ENCODE measurements at places on chromosomes 4 and X.

- DNase-seq, result no peak
Measured at GRCh38 chrX:105876658-105877057, 54.3 kb downstream of the NRK start.

- no peak for DNase-seq
Measured at GRCh38 chrX:71909956-71910355, 689 bp upstream of the NHSL2 start.

DNA sequence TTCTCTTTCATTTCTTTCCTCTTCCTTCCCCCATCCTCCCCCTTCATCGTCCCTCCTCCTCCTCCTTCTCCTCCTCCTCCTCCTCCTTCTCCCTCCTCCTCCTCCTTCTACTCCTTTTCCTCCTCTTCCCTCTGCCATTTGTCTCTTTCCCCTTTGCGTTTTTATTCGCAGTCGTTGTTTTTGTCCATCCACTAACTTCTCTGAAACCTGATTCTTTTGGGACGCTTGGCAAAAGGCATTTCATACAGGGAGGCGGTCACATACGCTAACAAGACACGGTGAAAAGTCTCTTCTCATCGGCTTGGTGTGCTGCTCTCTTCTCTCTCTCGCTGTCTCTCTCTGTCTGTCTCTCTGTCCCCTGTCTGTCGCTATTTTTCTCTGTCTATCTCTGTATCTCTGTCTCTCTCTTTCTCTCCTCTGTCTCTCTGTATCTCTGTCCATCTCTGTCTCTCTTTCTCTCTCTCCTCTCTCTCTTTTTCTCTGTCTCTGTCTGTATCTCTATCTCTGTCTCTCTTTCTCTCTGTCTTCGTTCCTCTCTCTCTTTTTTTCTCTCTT is 5.4 kb upstream of the SHOX start:
- no peak for DNase-seq

GRCh38 chr4:108399610-108400265 is 220.6 kb upstream of the RPL34 start:
- no peak for DNase-seq

DNA sequence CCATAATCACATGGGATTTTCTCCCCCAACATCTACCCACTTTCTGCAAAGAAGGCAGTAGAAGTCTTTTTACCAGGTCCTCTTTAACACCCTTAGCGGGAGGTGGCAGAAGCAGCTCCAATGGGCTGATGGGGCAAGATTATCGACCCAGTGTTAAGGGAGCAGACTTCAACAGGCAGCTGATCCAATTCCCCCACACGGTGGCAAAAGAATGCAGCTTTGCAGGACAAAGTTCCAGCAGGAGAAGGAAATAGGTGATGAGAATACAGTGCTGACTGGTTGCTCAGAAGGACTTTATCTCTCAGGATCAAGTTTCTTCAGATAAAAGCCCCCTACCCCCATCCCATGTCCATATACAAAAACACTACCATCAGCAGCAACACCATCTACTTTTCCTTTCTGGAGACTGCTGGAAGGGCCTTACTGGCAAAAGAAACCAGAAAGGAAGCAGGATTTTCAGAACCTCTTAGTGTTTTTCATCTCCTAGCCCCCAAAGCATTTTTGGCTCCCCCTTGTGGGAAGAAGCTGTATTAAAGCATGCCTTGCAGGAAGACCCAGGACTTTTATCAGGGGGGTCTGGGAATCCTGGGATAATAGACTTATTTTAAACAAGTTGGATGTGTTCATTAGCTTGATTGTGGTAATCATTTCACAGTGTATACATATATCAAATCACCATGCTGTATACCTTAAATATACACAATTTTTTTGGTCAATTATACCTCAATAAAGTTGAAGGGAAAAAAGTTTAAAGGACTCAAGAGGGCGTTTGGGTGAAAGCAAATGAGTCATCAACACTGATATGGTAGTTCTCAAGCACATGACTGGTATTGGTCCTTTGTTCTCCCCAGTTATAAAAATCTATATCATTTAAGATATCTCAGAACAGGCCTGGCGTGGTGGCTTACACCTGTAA is 146.4 kb downstream of the GPC3 start:
- peak; percentile 26 for DNase-seq

GRCh38 chr4:133997436-133997835 is 204.2 kb downstream of the PABPC4L start:
- DNase-seq, result no peak

DNA sequence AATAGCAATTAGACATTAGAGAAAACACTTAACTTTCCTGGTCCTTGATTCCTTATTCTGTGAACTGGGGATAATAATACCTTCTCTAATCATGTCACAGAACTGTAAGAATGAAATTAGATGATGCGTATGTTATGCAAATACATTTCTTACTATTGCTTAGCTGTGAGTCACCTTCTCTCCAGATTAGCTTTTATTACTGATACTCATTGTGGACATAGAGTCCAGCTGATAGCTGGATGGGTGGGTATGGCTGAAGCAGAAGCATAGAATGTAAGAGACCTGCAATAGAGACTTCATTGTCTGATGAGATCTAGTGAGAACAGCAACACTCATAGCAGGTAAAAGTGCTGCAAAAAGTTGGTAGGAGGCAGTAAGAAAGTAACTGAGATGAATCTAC is 437.2 kb upstream of the ZFP42 start:
- no peak for DNase-seq

DNA sequence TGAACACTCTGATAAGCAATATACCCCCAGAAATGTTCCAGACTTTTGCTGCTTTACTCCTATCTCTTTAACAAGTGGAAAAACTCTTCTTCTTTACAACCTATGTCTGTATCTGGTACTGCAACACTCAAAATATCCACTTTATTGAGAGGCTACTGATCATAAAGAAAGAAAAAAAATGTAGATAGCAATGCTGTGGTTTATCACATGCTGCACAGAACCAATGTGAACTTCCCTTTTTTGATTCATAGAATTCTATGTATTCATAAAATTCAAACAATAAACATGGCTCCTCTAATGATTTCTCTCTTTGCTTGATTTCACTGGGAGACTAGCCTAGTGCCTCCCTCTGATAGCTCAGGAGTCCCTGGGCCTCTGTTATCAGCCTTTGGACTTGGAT is 223.5 kb downstream of the ZNF674 start:
- no peak for DNase-seq

GRCh38 chr4:42708625-42709024 is 51.7 kb upstream of the ATP8A1 start:
- no peak for DNase-seq

DNA sequence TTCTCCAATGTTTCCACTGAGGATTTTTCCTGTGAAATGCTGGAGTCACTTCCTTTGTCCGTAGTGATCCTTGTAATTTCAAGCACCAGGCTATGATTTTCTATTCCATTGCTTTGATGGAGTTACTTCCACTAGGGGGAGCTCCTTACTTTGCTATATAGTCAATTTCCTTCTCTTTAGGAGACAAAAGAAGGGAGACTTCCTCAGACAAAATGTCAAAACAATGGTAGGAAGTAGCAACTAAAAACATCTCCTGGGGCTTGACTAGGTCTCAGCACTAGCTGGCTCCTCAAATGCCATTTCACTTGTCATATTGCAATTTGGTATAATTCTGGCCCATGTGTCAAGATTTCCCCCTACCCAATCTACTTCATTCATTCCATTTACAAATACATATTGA is 24.1 kb downstream of the ZCCHC12 start:
- DNase-seq, result peak; percentile 44

- no peak for DNase-seq
Measured at GRCh38 chr4:8939840-8940742, 68.5 kb upstream of the HMX1 start.

GRCh38 chr4:2712261-2712842 is 43.8 kb downstream of the TNIP2 start:
- no peak for DNase-seq

DNA sequence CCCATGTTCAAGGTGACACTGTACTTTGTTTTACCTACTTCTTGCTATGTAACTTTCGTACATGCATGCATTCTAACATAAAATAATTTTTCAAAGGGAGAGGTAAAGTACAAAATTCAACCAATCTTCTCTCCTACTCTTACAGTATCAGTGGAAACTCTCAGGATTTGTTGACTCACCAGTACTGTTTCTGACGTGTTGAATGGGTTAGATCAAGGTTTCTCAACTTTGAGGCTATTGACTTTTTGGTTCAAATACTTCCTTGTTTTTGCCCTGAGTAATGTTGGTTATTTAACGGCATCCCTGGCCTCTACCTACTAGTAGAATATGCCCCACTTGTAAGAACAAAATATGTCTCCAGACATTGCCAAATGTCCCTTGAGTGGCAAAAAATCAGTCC is 94.6 kb upstream of the SMAD1 start:
- DNase-seq, result no peak

DNA sequence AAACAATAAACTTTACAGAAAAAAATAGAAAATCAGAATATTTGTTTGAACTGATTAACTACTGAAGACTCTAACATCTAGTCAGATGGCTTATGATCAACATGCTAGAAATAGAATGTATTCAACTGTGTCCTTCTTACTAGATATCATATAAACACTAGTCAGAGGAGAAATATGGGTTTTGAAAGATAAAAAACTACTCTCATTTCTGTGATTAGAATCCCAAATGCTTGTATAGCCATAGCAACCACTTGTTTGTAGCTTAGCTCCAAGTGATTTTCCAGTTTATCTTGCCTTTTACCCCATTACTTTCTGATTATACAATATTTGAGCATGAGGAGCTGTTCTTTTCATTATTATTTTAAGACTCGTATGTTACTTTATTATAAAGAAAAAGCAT is 31.2 kb downstream of the USP38 start:
- DNase-seq, result no peak

DNA sequence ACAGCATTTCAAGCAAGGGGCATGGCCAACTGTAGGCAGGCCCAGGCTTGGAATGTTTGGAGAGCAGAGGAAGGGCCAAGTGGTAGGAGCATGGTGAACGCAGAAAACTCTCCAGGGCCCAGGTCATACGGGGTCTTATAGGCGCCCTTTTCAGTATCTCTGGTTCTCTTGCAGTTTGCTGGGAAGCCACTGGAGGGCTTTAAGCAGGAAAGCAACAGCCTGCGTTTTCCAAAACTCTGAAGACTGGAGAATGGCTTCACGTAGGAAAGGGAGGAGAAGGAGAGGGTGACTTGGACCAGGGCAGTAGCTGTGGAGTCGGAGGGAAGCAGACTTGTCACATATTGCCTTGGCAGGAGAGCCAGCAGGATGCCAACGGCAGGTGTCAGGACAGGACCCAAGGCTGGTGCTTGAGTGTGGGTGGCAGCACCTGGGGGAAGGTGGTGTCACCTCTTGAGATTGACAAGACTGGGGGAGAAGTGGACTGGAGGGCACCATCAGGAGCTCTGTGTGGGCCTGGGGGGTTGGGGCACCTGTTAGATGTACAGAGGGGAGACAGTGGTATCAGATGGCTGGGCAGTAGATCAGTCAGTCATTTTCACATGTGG is 21.9 kb downstream of the TKTL1 start:
- DNase-seq, result no peak

GRCh38 chr4:154471032-154471431 is 20.6 kb downstream of the DCHS2 start:
- DNase-seq, result no peak

DNA sequence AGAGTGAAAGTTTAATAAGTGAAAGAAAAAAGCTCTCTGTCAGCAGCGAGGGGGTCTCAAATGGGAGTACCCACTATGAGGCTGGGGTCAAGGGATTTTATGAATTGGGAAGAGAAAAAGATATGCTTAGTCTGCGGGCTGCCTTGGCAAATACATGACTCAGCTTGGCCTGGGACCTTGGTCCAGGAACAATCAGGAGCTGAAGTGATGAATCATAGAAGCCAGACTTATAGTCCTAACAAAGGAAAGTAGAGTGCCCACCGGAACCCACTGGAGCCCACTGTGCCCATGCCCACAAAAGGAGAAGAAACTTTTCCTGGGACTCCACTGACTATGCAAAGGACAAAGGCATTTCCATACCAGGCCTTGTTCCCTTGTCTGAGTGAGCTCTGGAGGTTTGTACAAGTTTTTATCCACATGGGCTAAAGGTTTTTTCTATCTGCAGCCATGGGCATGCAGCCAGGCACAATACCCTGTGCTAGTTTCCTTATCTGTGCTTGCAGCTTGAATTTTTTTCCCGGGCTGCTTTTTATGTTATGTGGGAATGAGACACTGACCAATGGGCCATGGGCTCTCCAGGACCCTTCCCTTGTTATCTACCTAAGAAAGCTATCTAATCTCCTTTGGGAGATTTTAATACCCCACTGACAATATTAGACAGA is 201.7 kb downstream of the FAM133A start:
- no peak for DNase-seq

DNA sequence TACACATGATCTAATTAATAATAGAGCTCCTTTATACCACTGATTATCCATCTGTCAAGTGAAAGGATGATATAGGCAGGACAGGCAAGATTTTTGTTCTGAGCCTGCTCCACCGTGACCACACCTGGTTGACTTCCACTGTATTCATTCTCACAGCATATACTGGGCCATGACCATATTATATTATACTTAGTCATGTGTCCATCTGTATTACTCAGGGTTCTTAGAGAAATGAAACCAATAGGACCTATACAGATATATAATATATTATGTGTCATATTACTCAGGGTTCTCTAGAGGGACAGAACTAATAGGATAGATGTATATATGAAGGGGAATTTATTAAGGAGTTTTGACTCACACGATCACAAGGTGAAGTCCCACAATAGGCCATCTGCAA is 675.1 kb downstream of the GRXCR1 start:
- DNase-seq, result no peak

DNA sequence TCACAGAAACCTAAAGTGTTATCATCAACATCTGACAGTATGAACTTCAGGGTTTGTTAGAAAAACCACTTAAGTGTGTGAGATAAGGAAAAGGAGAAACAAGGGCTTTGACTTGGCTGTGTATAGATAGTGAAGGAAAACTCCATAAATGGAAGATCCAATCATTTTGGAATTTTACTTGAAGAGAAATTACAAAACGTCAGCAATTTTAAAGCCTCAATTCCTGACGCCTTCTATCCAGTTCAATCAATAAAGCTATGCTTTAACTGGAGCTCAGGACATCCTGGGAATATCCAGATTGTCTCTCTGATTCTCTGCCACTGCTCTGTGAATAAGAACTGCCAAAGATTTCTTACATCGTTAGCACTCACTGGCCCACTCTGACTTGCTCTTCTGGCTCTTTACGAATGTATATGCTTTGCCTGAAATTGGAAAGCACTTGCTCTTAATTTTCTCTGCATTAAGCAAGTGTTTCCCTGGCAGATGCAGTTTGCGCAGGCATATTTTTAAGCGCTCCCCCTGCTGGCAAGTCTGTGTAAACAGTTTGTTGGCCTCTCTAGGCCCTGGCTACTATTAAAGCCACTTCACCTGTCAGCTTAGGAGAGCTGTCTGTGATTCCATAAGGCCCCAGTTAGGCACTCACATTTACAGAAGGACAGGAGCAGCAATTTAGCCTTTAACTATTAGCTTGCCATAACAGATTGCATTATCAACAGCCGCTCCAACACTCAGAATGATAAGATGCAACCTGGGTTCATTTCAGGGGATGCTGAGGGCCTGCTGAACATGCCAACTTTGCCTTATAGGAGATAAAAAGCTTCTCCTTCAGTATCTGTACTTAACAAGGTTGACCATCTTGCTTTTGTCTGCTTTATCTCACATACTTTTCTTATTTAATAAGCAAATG is 251.4 kb upstream of the DDX53 start:
- DNase-seq, result peak; percentile 37

Measured in CD4-positive, alpha-beta T cell treated with Interleukin-6 at 100 ng/mL for 8 hours (primary cell).